Choroid plexus epithelial cell (primary cell): ENCODE measurements at places on chromosomes 11 and 22.
A peak's percentile ranks its signal among the peaks of the same experiment; 100 is the strongest.

DNA sequence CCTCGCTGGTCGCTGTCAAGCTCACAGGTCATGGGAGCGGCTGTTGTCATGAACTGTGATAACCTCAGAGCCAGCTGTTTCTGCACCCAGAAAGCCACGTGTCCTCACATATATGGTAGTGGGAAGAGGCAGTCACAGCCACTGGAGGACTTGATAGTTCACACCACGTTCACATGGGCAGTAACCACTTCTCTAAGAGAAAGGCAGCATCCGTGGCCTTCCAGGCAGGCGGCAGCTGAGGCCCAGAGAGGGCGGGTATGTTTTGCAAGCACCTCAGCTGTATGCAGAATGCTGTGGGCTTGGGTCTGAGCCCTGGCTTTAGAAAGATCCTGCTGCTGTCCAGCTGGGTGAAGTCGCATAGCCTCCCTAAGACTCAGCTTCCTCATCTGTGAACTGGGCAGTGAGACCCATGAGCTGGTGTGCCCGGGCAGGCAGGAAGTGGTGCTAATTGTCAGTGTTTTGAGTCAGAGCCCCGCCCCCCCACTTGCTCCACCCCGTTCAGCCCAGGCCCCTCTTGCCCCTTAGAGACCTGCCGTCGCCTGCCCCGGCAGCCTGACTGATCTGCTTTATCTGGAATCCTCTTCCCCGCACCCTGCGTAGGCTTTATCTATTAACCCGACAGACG, 13.3 kb downstream of the TTC38 start:
- no peak for DNase-seq

DNA sequence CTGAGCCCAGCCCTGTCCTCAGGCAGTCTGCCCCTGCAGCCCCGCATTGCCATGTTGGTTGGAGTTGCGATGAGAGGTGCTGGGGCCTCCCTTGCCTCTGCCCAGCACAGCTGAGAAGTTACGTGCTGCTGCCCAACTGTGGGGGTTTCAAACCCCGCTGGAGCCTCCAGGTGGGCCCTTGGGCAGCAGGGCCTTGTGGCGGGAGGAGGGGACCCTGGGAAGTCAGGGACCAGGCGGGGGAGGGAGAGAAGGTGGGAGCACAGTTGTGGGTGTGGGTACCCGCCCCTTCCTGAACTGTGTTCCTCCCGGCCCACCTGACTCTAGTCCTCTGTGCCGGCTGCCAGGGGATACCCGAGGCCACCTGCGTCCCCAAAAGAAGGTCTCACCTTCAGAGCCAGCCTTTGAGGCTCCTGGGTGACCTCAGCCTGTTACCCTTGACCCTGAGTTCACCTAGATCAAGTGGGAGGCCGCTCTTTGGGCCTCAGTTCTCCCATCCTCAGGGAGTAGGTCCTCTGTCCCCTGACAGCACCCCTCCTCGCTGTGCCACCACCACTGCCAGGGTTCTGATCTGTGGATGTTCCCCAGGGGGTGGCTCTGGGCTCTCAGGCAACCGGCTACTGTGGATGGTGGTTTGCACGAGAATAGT, 7.7 kb upstream of the CCDC188 start:
- DNase-seq = no peak

DNA sequence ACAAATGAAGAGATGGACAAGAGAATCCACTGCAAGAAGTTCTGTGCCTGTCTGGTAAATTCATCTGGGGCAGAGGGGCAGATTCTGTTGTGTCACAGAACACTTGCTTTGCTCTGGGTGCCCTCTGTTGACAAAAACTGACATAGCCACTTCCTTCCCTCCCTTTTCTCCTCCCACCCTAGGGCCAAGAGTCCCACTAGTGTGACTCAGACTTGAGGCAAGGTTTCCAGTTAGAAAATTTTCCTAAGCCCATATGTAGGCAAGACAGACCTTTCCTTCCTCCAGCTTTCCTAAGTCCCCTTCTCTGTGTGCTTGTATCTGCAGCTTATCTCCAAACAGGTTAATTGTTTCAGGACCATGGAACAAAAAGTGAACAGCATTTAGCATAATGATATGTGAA, 106.8 kb downstream of the RBFOX2 start:
- DNase-seq = peak; percentile 92

DNA sequence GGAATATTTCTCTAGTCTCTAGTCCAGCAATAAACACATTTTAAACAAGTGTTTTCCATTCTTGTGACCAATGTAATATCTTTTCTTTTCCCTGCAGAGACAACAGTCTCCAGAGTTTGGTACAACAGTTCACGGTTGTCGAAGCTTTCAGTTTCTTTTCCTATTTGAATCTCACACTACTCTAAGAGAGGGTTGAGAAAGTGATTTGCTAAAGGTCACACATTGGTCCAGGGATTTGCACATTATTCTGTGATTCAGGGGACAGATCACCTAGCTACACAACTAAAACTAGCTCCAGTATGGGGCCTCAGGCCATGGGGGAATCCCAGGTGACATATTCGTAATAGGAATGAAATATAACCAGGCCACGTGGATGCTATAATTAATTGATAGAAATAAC, 132.5 kb downstream of the HIPK3 start:
- DNase-seq = no peak

GRCh38 chr22:19518635-19519034, 5.6 kb downstream of the CLDN5 start:
- no peak for DNase-seq

GRCh38 chr11:105574974-105575373, 34.9 kb upstream of the GRIA4 start:
- DNase-seq = peak; percentile 26

- DNase-seq = peak; percentile 67
Observed at GRCh38 chr11:99257131-99257530, 236.4 kb downstream of the CNTN5 start.

- DNase-seq = no peak
Observed at GRCh38 chr11:57604296-57605027, 7.0 kb downstream of the SERPING1 start.

GRCh38 chr11:16412525-16413172, 56.3 kb upstream of the SOX6 start:
- no peak for DNase-seq

DNA sequence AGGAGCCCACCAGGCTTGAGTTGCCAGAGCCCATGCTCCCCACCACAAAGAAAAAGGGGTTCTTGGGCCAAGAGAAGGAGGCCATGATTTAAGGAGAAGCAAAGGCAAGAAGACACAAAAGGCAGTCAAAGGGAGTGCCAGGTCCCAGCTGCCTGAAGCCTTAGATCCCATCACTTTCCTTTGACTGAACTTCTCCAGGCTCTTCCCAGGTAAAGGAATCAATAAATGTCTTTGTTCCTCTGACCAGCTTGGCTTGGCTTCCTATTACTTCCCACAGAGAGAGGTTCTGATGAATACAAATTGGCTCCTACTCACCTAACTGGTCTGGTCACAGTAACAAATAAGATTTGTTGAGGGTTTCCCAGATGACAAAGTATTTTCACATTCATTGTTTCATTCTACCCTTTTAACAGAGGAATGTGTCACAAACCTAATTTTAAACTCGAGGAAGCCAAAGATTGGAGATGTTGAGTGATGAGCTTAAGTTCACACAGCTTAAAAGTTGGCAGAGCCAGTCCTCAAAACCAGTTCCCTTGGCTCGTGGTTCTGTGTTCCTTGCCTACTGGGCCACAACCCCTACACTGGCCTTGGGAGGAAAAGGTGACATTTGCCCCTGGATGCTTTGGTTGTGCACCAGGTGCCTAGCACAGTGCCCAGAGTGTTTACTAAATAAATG, 96.4 kb upstream of the SESN3 start:
- DNase-seq = no peak

- peak; percentile 48 for DNase-seq
Observed at GRCh38 chr11:35178873-35179272, 39.9 kb downstream of the CD44 start.

- no peak for DNase-seq
Observed at GRCh38 chr22:47627556-47628253, 865.3 kb downstream of the TBC1D22A start.

- no peak for DNase-seq
Observed at GRCh38 chr22:45770506-45770905, 98.9 kb downstream of the ATXN10 start.

DNA sequence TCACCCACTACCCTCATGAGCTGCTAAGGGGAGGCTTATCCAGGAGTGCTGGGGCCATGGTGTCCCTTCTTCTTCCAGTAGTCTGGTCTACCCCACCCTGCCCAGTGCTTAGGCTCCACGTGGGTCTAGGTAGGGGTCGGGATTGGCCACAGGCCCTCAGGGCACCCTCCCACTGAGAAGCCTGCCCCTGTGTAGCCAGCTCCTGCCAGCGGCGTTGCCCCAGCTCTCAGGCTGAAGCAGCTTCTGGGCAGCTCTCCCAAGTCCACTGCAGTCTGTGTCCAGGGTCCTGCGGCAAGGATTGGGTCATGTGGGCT, 24.0 kb upstream of the RIC3 start:
- no peak for DNase-seq

- no peak for DNase-seq
Observed at GRCh38 chr11:1157645-1158591, at the start of gene MUC5AC. Gene MUC5AC, plus strand, starts transcription at chr11:1157953. Its CDS starts 47 bp downstream, at chr11:1158000.

- DNase-seq = no peak
Observed at GRCh38 chr11:134024420-134025081, 44.3 kb upstream of the JAM3 start.

- no peak for DNase-seq
Observed at GRCh38 chr11:86255896-86256295, 11.3 kb downstream of the EED start.

- DNase-seq = no peak
Observed at GRCh38 chr11:11810764-11811726, 30.7 kb upstream of the USP47 start.

- DNase-seq = no peak
Observed at GRCh38 chr11:55172734-55173415, 89.1 kb upstream of the TRIM48 start.

DNA sequence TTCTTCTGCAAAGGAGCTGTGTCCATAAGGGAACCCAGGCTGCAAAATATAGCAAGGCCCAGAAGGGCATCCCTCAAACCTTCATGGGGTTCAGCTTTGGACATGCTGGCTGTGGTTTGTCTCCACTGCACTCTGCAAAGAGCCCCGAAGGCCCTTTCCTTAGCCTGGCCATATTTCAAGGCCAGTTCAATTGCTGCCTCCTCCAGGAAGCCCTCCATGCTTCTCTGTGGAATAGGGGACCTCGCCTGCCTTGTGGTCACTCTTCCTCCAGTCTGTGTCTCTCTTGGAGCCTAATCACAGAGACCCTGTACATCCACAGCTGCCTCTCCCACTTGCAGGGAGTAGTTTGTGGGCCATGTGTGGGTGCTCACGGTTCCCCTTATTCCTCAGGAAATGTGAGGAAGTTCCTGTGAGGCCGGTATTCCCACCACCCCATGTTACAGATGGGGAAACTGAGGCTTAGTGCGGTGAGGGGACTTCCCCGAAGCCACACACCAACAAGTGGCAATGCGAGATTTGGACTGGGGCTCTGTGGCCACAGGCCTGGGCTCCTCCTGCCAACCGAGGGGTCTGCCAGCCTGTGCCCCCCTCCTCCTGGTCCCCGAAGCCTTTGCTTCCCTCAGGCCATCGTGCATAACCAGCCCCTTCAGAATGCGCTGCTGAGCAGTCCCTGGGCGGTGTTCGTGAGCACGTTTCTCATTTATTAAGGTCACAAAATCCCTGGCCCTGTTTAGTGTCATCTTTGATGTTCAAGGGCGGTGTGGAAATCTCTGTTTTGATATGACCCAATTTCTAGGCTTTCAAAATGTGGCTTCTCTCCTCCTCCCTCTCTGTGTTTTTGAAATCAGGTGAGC, 65.8 kb downstream of the PARVB start:
- no peak for DNase-seq

GRCh38 chr11:65218446-65218845, 36.7 kb downstream of the CAPN1 start:
- DNase-seq = no peak

DNA sequence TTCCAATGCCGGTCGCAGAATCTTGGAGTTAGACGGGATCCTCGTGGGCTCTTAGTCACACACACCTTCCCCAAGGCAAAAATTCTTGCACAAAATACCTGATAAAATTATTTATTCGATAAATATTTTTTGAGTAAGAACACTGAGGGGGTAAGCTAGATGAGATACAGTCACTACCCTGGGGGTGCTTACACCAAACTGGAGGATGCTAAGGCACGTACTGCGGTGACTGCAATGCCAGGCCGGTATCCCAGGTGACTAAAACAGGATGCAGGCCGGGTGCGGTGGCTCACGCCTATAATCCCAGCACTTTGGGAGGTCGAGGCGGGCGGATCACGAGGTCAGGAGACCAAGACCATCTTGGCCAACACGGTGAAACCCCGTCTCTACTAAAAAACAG, 1.7 kb upstream of the MRTFA start:
- DNase-seq = no peak

DNA sequence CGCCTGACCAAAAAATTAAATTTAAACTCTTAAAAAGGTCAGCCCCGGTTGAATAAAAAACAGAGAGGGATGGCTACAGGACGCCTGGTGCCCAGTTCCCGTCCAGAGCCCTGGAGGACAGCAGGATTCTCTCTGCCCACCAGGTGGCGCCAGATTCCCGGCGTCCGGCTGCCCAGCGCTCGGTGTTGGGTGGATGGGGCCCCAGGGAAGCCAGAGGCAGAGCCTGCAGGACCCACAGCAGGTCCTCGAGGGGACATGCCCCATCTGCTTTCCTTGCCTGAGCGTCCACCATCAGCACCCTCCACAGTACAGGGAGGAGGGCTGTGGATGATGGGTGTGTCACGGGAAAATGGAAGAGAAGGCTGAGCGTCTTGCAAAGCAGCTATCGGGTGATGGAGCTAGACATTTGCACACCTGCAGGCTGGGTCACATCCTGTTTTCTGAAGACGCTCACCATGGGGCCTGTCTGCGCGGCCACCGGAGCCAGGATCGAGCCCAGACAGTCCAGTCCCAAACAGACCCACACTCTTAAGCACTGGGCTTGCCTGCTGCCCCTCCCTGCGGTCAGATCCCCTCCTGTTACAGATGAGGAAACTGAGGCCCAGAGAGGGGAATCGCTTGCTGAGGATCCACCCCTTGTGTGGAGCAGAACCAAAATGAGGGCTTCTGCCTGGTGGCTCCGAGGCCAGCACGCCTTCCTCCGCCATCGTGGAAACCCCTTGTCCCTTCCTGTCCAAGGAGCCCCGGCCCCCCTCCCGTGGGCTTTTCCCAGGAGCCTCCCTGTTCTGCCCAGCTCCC, 18.5 kb upstream of the CBX7 start:
- DNase-seq = peak; percentile 77

GRCh38 chr11:65086809-65087208, 2.8 kb downstream of the ZFPL1 start:
- DNase-seq = no peak

DNA sequence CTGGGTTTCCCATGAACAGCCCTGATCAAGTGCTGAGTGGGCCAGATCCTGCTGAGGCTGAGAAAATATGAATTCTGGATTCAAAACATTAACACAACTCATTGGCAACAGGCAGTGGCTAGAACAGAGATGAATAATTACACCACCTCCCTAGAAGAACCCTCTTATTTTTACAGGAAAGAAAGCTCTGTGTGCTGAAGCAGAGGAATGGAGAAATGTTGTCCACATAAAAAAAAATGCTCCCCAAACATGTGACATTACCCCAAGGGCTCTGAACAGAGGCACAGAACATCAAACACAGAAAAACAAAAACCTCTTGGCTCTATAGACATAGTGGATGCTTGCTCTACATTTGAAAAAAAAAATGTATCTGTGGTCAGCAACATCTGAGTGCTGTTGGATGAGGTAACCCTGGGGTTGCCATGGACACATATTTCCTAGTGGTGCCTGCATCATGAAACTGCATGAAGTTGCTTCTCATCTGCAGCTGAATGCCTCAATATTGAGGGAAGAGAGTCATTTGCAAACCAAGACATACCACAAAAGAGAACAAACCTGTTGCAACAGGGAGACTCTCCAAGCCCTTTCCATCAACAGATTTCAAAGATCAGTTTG, 98.8 kb downstream of the SNX19 start:
- peak; percentile 90 for DNase-seq
